Kidney (tissue), 22 donors: ENCODE measurements at places on chromosomes 12 and 14. TPM values are rescaled to one million over a fixed set of nuclear protein-coding genes. Genes with fewer than 3 reads are reported as not detected.

Gene PRICKLE1
- 21.7 TPM for total RNA-seq

Gene HOXC12
- not detected for total RNA-seq

Gene AGAP2
- total RNA-seq: 3.7 TPM

Gene OTOGL
- total RNA-seq: 0.47 TPM

Gene PLXNC1
- 11.6 TPM for total RNA-seq

Gene RTL1
- total RNA-seq: not detected

Gene PMEL
- total RNA-seq: 1.7 TPM

Gene IL22
- not detected for total RNA-seq

Gene FAM222A
- 3.7 TPM for total RNA-seq

Gene HCAR2
- total RNA-seq: not detected

Gene CLEC2A
- not detected for total RNA-seq

Gene VEZT
- 69.0 TPM for total RNA-seq

Gene SLC16A7
- 33.9 TPM for total RNA-seq

Gene STRN3
- 52.9 TPM for total RNA-seq

Gene TAS2R13
- total RNA-seq: 2.8 TPM

Gene EXOC5
- total RNA-seq: 52.2 TPM

Gene SSTR1
- total RNA-seq: 4.0 TPM

Gene ZBTB39
- 6.6 TPM for total RNA-seq

Gene OR4K15
- not detected for total RNA-seq

Gene LPAR5
- total RNA-seq: 4.9 TPM

Gene PYGL
- total RNA-seq: 40.3 TPM

Gene KRT79
- not detected for total RNA-seq

Gene NRIP2
- total RNA-seq: 11.7 TPM

Gene PROX2
- not detected for total RNA-seq

Gene KCNK10
- total RNA-seq: 0.54 TPM
